ENCODE measurements at places on chromosomes 7 and 10. TPM values are rescaled to one million over a fixed set of nuclear protein-coding genes. Genes with fewer than 3 reads are reported as not detected.

SPAM1 gene
- not detected for total RNA-seq

FIS1 gene
- 414 TPM for total RNA-seq

HTRA1 gene
- 235 TPM for total RNA-seq

HOXA9 gene
- not detected for total RNA-seq

STEAP2 gene
- total RNA-seq, result 22.3 TPM

OR6B1 gene
- total RNA-seq, result not detected

CPN1 gene
- not detected for total RNA-seq

CTAGE4 gene
- total RNA-seq, result 0.66 TPM

PRRT4 gene
- under 0.01 TPM for total RNA-seq

SPDYE2 gene
- not detected for total RNA-seq

NAT16 gene
- not detected for total RNA-seq

Data from aortic smooth muscle cell (primary cell).